Fibroblast of villous mesenchyme (primary cell): ENCODE measurements at places on chromosomes 7 and 10. TPM values are rescaled to one million over a fixed set of nuclear protein-coding genes. Genes with fewer than 3 reads are reported as not detected.

FZD8 gene
- total RNA-seq, result 8.7 and 11.2 TPM in 2 replicates

PRSS1 gene
- total RNA-seq, result not detected in 2 replicates

UCMA gene
- not detected in 2 replicates for total RNA-seq

SGPL1 gene
- total RNA-seq, result 50.9 and 54.4 TPM in 2 replicates

LIPN gene
- not detected in 2 replicates for total RNA-seq

CHAT gene
- not detected in 2 replicates for total RNA-seq

HTR7 gene
- 0.86 and 2.3 TPM in 2 replicates for total RNA-seq

HKDC1 gene
- 0.43 and 0.64 TPM in 2 replicates for total RNA-seq

LIPK gene
- total RNA-seq, result not detected in 2 replicates

LMBR1 gene
- total RNA-seq, result 25.1 and 43.6 TPM in 2 replicates

DNA sequence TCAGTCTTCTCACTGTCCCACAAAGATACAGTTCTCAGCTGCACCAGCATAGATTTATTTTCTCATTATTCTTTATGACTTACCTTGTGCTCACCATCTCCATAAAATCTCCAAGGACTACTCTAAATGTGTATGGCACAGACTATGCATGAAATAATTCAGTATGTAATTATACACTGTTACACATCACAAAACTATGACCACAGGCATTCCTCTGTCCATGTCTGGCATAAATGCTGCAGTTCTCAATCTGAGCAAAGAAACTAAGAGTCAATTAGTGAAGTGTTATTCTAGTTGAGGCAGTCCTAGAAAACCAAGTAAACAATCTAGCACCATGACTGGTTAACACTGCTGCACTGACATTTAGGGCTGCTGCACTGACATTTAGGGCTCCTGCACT is 2.7 kb downstream of the CYCS start:
- DNase-seq, result no peak

- DNase-seq, result no peak
Observed at GRCh38 chr7:149610441-149611011, 112.9 kb upstream of the ZNF746 start.

DNA sequence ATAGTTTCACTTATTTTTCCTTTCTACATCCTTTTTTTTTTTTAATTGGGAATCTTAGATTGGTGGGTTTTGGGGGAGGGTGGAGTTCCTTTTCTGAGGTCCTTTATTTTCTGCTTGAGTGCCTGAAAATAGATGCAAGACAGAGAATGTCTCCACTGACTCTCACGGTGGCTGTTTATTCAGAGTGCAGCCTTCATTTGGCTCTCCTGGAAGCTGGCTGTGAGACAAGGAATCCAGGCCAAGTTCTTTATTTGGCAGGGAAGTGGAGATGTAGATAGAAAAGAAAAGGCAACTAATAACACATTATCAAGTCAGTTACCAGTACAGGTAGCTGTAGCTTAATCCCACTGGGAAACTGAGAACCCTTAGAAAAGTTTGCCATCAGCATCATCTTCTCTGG is 118.6 kb downstream of the CNTNAP2 start:
- no peak for DNase-seq

- no peak for DNase-seq
Observed at GRCh38 chr7:31362401-31362800, 21.9 kb upstream of the NEUROD6 start.

GRCh38 chr10:48606530-48607355 is 1.9 kb upstream of the ARHGAP22 start:
- peak; percentile 95 for DNase-seq

- peak; percentile 84 for DNase-seq
Observed at GRCh38 chr7:151051108-151051507, 2.8 kb downstream of the ASIC3 start.

GRCh38 chr7:85030893-85031292 is 156.0 kb downstream of the SEMA3D start:
- peak; percentile 54 for DNase-seq

- DNase-seq, result no peak
Observed at GRCh38 chr10:60594476-60595051, 183.7 kb upstream of the CDK1 start.

DNA sequence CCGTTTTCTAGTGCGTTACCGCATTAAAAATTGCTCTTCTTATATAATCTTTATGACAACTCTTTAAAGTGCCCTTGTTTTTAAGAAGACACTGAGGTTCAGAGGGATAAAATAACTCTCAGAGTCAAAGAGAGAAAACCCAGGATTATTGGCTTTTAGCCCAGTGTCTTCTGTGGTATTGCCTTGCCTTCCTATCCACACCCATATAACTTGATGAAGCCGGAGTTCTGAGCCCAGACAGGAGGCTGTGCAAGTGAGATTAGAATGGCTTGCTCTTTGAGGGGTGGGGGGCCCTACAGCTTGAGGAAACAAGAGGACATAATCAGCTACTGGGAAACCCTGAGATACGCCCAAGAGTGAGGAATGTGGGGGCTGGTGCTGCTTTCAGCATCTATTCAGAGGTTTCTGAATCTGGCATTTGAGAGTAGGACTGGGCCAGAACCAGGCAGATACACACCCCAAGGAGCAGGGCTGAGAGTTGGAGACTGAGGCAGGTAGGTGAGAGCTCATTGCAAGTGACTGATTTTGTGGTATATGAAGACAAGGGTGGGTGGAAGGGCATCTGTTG is 2.3 kb downstream of the PRXL2A start:
- DNase-seq, result no peak

- DNase-seq, result peak; percentile 58
Observed at GRCh38 chr10:128147669-128148068, 21.4 kb upstream of the MKI67 start.

DNA sequence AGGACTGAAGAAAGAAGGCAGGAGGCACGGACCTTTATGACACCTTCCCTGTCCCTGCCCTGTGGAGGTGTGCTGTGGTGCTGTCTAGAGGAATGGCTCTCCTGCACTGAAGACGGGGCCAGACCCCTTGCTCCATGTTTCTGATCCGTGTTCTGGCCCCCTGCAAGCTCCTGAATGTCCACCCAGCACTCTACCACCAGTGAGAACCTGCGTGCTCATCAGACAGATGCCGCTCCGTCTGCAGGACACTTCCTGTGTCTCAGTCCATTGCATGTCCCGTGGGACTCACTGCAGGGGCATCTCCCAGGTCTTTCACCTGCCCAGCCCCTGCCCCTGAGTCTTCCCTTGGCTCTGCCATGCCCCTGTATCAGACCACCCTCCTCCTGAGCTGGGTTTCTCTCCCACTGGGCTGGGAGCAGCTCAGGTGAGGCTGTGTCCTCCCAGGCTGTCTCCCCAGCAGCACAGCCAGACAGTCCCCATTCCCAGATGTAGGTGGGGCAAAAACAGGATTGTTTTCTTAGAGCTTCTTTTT is 278.3 kb upstream of the ZNF32 start:
- DNase-seq, result no peak
